ENCODE measurements at places on chromosomes 7 and 10. TPM values are rescaled to one million over a fixed set of nuclear protein-coding genes. Genes with fewer than 3 reads are reported as not detected.
A peak's percentile ranks its signal among the peaks of the same experiment; 100 is the strongest.

DNA sequence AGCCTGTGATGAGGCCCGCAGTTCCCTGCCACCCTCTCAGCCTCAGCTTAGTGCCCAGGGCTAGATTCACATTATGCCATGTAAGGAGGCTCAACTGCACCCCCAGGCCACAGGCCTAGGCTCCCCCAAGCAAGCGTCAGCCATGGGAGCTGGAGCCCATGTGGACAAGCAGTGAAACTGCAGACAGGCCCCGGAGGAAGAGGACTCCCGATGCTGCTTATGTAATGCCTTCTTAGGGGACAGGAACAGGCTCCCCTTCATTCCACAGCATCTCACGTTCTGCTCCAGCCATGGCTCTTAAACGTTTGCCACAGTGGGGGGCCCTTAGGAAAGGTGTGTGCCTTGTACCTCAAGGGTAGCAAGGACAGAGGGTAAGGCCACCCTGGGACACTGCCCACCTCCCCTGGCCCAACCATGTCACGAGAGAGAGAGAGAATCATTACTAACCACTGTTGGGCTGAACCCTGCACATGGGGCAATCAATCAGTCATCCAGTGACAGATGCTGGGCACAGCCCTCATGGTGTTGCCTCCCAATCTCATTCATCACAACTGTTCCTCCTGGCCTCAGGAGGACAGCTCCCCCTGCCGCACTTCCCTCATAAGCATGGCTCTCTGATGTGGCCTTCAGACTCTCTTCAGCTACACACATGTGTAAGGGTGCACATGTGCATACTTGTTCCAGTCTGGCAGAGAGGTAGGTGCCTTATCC lies 263.0 kb downstream of the GRID1 start:
- DNase-seq = no peak

SPDYE9 gene
- not detected for total RNA-seq

DNA sequence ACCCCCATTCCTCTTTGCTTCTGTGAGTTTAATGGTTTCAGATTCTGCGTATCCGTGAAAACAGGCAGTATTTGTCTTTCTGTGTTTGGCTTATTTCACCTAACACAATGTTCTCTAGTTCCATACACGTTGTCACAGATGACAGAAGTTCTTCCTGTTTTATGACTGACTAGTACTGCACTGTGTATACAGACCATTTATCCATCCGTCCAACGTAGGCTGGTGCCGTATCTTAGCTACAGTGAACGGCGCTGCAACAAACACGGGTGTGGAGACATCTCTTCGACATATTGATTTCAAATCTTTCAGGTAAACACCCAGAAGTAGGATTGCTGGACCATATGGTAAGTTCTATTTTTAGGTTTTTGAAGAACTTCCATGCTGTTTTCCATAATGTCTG lies 181.7 kb downstream of the PARD3 start:
- no peak for DNase-seq

- DNase-seq = no peak
These were observed 35.9 kb downstream of the ADAP1 start for GRCh38 chr7:918441-919113.

DNA sequence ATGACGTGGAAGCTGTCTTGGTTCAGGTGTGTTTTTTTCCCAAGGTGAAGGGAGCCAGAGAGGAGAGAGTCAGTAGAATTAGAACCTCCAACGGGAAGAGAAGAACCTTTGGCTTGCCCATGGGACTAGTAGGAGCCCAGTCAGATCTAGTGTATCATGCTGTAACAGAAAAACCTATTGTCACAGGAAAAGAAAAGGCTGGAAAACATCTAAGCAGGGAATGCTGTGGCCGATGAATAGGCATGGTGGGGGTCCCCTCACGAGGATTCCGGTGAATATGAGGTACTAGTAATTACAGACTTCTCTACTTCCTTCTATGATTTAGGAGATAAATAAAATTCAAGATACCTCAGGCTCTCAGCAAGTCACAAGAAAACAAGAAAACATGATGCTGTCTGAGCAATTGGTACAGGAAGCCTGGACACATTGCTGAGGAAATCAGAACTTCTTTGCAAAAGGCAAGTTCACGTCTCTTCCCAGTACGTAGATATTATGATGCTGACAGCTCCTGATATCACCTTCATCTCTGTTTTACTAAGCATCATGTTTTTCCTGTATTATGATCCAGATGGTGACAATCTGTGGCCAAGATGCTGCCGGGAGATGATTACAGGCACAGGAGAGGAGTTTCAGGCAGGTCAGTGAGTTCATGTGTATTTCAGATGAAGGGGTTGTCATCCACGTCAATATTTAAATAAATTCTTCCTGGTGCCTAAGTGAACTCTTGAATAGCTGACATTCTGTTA lies 54.3 kb upstream of the NPY start:
- peak; percentile 64 for DNase-seq

- DNase-seq = no peak
These were observed 58.2 kb upstream of the DGKB start for GRCh38 chr7:14960721-14961120.

DNA sequence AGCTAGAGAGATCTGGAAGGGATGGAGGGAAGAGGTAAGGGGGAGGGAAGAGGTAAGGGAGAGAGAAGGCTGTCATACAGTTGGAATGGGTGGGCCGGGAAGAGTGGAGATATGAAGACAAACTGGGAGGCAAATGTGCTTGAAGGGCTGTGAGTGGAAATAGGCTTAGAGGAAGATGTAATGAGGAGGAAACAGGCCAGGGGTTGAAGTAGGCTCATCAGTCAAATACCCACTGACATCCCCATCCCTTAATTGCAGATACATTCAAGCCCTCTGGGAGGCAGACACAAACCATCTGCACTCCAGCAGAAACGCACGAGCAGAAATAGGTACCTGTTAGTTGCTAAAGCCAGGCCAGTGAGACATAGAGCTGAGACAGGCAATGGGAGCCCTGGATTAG lies 2.1 kb downstream of the SYNPO2L start:
- no peak for DNase-seq

All from esophagus muscularis mucosa (tissue), 4 donors.